ENCODE measurements at places on chromosomes 5 and 9.

DNA sequence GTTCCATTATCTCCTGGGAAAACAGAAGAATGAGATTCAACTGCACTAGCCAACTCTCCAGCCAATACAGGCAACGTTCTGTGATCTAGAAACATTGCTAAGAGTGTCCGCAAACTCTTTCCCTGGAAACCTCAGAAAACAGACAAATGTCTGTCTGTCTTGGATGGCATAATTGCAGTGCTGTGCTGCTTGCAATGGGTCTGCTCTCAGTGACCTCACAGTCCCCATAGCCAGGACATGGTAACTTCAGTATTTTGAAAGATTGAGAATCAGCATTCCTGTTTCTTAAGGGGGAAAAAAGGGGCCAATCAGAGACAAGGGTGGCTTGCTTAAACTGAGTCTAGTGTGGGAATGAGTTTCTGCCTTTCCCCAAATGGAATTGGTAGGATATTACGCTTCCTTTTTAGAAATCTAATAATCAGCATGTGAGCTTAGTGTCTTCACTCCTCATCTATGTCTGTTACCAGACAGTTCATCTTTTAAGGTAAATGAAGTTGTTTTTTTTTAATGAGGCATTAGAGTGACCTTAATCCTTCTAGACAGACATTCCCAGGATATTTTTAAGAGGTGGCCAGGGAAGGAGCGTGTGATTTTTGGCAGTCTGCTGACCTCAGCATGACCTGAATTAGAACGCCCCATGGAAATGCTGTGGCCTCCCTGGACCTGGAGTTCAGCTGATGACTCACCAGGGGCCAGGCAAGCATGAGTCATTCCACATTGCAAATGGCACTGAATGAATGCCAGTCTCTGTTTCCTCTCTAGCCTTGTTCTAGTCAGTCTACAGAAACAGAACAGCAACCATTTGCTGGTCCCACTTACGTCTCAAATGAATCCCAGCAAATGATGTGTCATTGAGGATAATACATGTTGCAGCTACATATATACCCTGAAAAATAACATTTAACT, 210.2 kb upstream of the ACTBL2 start:
- no peak for DNase-seq

DNA sequence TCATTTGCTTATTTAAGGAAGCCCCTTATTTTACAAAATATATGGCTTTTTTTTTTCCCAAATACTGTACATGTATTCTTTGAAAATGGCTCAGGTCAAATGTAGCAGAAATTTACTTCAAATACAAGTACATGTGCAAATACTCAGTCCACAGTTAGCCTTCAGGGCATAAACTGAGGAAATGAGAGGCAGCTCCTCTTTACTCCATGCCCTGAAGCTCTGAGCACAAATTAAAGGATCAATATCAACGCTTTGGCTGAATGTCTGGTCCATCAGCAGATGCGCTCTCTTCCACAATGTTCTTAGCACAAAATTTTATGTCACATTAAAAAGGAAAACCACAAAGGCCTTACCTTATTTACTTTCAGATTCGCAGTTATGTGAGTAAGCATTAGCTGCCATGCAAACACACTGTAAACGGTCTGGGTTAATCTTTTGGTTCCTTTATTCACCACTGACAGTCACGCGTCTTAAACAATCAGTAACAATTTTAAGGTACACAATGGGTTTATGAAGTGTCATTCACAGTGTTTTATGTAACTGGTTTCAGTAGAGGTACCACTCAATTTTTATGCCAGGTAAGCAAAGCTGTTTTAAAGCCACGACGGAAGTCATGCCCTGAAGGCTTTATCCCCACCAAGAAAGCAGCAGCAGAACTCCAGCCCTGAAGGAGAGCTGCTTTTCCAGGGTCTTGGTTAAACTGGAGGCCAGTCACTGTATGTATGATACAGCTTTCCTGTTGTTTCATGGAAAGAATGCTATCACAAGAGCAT, 103.4 kb downstream of the OTULIN start:
- DNase-seq = peak; percentile 46

DNA sequence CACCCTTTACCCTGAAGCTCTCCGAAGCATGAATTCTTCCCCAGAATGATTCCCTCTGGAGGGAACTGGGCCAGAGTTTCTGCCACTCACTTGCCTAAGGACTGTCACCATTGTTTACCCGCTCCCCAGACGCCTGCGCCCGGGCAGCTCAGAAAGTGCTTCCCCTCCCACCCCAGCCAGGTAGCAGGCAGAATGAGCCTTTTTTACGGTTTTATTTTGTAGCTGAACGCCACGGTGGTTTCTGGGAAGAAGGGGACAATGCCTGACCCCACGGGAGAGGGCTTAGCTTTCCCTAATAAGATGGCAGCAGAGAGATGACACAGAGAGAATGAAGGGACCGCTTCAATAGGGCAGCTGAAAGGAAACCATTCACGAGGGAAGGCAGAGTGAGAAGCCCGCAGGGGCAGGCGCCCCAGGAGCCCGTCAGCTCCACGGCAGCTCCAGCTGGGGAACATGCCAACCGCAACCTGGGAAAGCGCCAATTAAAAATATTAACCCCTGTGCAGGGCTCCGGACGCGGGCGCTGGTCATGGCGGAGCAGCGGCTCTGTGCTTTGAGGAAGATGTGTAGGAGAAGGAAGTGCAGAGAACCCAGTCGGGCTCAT, 20.4 kb upstream of the NTNG2 start:
- peak; percentile 80 for DNase-seq

DNA sequence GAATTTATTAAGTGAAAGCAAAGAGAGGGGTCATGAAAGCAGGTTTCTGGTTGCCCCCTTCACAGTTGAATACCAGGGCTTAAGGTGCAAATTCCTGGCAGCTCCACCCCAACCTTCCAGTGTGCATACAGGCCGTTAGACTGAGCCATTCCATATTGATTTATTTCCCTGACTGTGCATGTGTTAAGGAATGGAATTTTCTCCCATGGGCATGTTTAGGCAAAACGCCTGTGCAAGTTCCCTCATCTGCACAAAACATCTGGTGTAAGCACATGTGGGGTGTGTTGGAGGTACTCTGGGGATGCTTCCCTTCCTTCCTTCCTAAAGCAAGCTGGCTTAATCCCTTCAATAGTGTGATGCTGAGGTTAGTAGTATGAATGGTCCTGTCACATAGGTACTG, 1470.6 kb downstream of the MAT2B start:
- DNase-seq = no peak

DNA sequence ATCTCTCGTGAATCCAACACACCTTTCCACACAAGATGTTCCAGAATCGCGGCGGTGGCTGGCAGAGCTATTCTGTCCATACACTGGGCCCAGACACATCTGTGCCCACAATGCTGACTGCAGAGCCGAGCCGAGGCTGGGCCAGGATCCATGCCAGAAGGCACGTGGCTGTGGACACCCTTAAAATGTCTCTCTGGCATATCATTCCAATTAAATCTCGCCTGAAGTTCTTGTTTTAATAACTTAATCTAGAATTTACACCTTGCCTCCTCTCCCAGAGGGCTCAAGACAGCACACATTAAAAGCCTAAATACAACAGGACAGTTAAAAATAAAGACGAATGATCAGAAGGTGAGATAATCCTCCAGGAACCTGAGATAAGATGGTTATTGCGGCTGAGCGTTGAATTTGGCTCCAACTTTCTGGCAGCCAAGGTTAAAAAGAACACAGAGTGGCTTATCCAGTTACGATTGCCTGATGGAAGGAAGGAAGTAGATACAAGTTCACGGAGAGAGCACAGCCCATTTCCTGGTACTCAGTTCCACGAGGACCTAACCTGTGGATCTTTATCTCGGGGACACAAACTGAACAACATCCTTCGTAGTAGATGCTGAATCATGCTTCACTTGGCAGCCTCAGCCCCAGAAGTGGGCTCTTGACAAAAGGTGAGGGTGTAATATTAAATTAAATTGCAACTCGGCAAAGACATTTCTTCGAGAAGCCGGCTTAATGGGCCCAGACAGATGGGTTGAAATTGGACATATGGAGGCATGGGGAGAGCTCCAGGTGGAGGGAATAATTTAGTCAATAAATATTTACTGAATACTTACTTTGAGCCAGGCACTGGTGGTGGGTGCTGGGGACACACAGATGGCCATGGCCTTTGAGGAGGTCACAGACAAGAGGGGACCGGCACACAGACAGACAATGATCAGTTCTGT, 86.0 kb upstream of the TBC1D2 start:
- no peak for DNase-seq

DNA sequence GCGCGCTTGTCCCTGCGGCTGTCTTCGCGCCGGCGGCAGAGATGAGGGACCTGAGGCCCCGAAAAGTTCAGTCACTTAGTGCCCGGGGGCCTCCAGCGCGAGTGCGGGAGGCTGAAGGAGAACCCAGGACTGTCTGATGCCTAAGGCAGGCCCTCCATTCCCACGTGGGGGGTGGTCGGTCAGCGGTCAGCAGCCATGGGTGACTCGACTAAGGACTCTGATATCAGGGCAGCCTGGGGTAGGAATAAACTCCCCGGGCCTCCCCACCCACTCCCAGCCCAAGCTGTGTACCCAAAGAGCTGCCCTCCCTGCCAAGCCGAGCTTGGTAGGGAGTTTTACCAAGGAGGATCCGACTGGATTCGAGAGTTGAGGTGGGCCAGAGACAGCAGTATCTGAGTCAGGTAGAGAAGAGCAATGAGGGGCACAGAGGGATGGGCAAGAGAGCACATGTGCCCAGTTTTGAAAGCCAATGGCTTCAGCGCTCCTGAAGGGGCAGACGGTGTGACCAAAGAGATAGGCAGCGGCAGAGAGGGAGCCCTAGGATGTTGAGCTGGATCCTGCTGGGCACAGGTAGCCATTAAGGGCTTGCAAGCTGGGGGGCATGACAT, 787 bp downstream of the FGFR4 start:
- no peak for DNase-seq

- DNase-seq = no peak
Measured at GRCh38 chr5:134248256-134248655, 22.4 kb upstream of the PPP2CA start.

DNA sequence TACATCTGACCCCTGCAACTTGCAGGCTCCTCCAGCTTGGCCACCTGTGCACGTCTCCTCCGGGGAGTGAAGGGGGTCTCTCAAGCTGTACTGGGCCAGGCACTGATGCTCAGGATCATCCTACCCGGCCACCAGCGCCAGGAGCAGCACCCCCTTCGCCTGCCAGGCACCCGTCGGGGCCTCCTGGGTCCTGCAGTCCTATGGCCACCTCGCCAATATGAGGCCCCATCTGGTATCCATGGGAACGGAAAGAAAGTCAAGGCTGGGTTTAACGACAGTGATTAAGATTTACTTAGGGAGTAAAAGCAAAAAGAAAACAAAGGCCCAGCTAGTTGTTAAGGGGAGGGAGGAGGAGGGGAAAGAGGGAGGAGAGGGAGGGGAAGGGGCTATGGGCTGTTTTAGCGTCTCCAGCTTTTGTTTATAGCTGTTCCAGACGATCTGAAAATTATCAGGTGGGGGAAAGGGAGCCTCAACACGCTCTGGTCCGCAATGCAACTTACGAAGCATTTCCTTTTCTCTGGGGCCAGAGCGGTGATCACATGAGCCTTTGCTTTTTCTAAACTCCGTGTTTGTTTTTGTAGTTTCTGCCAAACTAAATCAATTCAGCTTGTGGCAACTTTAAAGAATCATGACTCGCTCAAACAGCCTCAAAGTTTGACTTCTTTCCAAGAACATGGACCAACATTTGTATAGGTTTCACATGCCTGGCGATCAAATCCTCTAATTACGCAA, 132.4 kb downstream of the ROR2 start:
- no peak for DNase-seq

- DNase-seq = no peak
Measured at GRCh38 chr5:132883261-132883834, 9.9 kb downstream of the LEAP2 start.

- no peak for DNase-seq
Measured at GRCh38 chr9:113892861-113893491, 16.9 kb downstream of the ZNF618 start.

GRCh38 chr5:152650413-152650812, 245.3 kb upstream of the NMUR2 start:
- DNase-seq = no peak

DNA sequence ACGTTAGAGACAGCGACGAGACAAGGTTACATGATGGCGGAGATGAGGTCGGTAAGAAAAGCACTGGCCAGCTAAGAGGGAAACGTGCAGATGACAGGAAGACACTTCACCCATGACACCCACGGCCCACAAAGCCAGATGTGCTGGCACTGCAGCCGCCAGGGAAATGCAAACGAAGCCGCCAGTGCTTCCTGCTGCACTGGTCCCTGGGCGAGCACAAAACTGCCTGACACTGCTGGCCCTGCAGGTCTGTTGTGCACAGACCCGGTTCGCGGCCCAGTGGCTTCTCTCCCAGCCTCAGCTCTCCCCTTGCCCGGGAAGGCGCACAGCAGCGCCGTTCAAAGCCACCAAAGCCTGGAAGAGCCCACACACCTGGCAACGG, 20.3 kb downstream of the QSOX2 start:
- no peak for DNase-seq

GRCh38 chr5:124902097-124902821, 155.8 kb upstream of the ZNF608 start:
- DNase-seq = no peak

- no peak for DNase-seq
Measured at GRCh38 chr5:139808481-139809330, 13.1 kb downstream of the PSD2 start.

GRCh38 chr5:51379331-51379700, 3.9 kb upstream of the ISL1 start:
- DNase-seq = no peak

DNA sequence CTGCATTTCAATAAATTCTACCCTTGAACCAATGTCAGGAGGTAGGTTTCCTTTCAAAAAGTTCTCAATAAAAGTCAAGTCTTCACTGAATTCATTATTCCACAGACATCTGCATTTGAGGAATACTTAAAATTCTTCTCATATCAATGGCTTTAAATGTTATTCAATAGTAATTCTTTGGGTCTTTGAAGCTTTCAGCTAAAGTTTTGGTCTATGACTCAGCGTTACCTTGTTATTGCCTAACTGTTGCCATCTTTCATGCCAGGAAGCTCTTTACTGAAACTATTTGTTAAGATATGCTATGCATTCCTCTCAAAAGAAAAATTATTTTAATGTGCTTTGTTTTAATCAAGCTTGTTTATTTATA, 170.5 kb downstream of the NNT start:
- no peak for DNase-seq

- DNase-seq = no peak
Measured at GRCh38 chr9:119298076-119298853, 71.0 kb downstream of the BRINP1 start.

- DNase-seq = peak; percentile 22
Measured at GRCh38 chr5:158619083-158619788, 480.5 kb downstream of the EBF1 start.

DNA sequence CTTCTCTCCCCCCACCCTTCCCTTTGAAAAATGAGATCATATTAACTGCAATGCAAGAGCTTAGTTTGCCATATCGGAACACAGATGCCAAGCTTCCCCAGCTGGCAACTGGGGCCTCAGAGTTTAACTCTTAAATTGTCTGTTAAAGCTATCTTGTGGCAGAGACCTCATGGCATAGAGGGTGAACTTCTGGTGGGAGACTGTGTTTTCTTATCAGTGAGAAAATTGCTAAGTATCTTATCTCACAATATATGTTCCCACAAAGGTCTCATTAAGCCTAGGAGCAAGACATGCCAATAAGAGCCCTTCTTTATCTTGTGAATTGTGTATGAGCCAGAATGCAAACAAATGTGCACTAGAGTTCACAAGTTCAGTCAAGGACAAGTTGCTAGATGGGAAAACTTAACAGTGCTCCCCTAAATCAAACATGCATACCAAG, 12.3 kb downstream of the NFIB start:
- no peak for DNase-seq

- DNase-seq = no peak
Measured at GRCh38 chr5:15510092-15510491, 10.1 kb downstream of the FBXL7 start.

All from NCI-H1092 (cell line).